HT1080 (cell line): ENCODE measurements at places on chromosomes 3 and 15. TPM values are rescaled to one million over a fixed set of nuclear protein-coding genes. Genes with fewer than 3 reads are reported as not detected.

The GABRG3 gene
- total RNA-seq = 0.13 and 0.56 TPM in 2 replicates

The RASGRF1 gene
- total RNA-seq = 0.14 and 1.2 TPM in 2 replicates

The PODXL2 gene
- 71.8 and 73.2 TPM in 2 replicates for total RNA-seq

The ARGFX gene
- total RNA-seq = not detected in 2 replicates

The ZNF860 gene
- total RNA-seq = 0.08 and 0.10 TPM in 2 replicates

DNA sequence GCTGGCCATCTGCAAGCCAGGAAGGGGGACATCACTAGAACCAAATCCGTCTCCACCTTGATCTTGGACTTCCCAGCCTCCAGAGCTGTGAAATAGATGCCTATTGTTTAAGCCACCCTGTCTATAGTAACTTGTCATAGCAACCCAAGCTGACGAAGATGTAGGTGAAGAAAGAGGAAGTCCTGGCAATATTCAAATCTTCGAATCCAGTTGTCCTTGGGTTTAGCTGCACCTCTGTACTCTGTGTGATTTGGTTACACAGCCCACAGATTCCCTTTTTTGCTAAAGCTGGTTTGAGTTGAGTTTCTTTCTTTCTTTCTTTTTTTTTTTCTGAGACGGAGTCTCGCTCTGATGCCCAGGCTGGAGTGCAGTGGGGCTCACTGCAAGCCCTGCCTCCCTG lies 68.0 kb upstream of the XCR1 start:
- no peak for DNase-seq

- DNase-seq = peak; percentile 92
Measured at GRCh38 chr3:134317106-134317947, 56.9 kb downstream of the AMOTL2 start.

DNA sequence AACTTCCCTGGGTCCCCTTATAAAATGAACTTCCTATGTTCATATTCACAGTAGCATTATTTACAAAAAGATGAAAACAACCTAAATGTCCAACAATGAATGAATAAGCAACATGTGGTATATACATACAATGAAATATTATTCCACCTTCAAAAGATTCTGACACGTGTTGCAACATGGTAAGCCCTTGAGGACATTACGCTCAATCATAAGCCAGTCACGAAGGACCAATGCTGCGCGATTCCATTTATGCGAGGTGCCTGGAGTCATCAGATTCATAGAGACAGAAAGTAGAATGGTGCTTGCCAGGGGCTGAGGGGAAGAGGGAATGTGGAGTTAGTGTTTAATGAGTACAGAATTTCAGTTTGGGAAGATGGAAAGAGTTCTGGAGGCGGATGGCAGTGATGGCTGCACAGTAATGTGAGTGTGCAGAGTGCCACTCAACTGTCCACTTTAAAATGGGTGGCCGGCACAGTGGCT lies 88.8 kb upstream of the ALDH1A3 start:
- DNase-seq = no peak

DNA sequence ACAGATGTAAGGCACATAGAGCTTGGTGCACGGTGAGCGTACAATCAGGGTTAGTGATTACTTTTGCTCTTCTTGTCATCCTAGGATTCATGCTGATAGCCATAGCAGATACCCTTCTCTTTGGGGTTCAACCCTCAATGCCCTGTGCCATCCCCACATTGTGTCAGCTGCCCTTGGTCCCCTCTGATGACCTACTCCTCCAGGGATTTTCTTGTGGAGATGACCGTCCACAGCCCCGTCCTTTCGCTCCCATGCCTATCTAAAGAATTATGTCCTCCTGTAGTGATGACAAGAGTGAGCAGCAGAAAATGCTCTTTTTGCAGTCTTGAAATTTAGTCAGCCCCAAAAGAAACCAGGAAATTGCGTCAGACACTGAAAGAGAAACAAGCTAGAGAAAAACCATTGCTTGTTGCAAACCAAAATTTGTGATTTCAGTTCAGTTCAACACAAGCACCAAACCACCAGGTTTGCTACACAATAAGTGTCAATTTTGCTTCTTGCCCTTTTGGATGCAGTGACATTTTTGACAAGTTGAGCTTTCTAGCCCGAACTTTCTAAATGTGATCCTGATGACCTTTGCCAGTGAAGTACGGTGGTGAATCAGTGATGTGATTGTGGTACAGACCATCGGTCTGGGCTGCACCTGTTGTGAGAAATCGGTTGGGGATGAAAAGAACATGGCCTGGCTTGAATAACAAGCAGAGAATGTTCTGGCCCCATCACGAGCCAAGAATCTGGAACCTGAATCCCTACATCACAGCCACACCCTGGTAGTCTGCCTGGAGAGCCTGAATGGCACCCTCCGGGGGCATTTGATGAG lies 41.3 kb downstream of the CMTM7 start:
- no peak for DNase-seq

- DNase-seq = no peak
Measured at GRCh38 chr3:149977386-149977785, 6.7 kb upstream of the PFN2 start.

DNA sequence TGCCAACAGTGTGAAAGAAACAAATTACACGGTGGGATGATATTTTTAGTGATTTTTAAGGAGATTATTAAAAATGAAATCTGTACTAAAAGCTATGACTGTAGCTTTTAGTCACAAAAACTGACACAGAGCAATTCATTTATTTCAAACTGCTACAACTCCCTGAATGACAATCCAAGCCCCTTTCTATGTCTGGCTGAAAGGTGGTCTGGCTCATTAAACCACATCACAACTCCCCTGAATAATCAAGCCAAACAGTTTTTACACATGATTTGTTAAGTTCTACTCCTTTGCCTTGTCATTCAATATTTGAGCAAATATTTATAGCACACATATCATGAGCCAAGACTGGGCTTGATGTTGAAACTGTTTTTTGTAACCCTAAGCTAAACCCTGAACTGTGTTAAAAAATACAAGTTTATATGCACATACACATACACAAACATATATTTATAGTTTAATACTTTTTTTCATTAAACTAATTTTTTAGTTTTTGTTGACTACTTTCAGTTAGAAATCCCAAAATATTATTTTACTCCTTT lies 125.5 kb downstream of the RBMS3 start:
- DNase-seq = no peak

DNA sequence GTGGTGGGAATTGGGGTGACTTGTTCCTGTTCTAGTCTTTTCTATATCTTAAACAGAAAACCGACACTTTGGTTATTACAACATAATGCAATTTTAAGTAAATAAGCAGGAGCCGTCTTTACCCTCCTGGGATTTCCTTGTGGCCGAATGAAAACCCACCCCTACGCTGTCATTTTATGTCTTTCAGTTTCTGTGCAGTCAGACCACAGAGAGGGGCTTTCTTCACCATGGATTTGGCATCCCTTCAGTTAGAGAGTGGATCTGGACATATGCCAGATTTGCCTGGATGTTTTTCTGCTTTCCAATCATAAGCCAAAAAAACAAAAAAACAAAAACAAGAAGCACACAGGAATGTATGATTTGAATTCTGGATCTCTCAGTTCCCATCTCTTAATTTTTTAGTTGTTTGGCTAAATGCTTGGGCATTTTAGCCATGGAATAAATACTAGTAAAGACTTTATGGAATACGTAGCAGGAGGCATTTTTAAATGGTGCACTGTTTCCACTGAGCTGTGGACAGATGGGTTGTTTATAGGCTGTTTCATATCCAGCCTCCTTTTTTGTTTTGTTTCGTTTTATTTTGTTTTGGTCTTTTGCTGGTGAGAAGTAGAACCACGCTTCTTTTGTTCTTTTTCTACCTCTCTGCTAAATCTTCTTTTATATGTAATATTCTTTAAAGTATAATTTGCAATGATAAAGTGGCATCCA lies 272.9 kb downstream of the FEZF2 start:
- DNase-seq = no peak

DNA sequence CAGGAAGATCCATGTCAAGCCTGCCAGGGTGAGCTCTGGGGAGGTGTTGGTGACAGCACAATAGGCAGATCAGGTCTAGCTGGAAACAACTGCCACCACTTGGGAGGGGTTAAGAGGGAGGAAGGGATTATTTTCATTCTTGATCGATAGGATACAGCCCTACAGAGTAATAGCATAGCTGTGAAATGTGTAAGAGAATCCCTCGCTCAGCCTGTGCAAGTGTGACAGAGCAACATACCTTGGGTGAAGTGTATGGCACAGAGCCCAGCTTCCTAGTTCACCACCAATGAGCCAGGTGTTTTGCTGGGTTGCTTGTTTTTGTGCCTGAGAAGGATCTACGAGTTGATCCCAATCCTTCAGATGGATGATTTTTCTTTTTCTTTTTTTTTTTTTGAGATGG lies 9.2 kb upstream of the DCUN1D1 start:
- no peak for DNase-seq

DNA sequence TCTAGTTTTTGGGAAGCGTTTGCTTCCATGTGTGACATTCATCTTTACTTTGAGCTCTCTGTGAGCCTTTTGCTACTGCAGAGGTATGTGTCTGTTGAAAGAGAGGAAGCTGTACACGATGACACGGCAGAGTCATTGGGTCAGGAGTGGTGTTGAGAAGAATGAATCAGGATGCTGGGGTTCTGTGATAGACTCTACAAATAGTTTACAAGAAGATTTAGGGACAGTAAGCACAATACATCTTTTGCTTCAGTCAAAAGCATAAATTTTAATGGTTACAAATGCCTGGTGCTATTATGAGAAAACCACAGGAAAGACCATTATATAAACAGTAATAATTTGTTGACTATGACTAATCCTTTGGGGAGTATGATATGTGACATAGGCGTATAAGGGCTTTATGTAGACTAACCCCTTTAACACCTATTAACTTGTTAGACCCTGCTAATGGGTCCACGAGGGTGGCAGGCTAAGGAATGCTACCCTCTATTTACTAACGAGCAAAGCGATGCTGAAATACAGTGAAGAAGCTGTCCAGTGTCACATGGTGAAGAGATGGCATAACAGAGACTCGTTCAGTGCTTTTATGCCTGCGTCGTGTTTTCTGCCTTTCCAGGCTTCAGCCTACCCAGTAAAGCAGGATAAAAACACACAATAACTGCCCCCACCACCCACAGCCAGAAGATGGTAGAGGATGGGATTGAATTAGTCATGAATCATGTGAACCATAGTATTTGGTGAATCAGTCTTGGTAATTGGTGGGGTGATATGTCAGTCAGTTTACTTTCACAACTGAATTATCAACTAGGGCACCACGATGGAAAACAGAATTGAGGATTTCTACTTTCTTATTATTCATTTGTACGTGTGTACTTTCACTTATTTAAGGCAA lies 118.8 kb downstream of the LPP start:
- peak; percentile 92 for DNase-seq

- DNase-seq = no peak
Measured at GRCh38 chr15:59237924-59238331, 31.3 kb downstream of the LDHAL6B start.

GRCh38 chr3:99958222-99958912 lies 140.7 kb downstream of the CMSS1 start:
- DNase-seq = no peak

- peak; percentile 75 for DNase-seq
Measured at GRCh38 chr15:60006203-60006862, 2.2 kb downstream of the FOXB1 start.

GRCh38 chr3:58346368-58346767 lies 13.7 kb downstream of the PXK start:
- no peak for DNase-seq

GRCh38 chr3:178584722-178585380 lies 48.6 kb downstream of the KCNMB2 start:
- DNase-seq = no peak

DNA sequence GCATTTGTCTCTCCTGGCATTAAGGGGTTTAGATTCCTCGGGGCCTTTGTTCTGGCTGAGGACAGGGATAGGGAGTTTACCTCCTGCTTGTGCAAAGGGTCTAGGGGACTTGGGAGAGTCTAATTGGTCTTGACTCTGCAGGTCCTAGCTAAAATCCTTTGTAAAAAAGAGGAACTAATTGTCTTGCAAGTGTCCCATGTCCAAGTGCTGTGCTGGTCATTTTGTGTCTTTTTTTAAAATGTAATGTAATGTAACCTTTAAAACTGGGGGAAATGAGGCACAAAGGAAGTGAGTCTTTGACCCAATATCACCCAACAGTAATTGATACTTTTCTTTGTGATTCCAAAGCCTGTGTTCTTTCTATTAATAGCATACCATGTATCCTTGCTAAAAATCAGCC lies 14.9 kb upstream of the C3orf80 start:
- no peak for DNase-seq

GRCh38 chr15:25741256-25741580 lies 121.9 kb downstream of the ATP10A start:
- no peak for DNase-seq
